ENCODE measurements at places on chromosomes 13 and 19. TPM values are rescaled to one million over a fixed set of nuclear protein-coding genes. Genes with fewer than 3 reads are reported as not detected.

Gene MAG
- not detected for total RNA-seq

Gene S1PR5
- 1.1 TPM for total RNA-seq

Gene BEST2
- 4.3 TPM for total RNA-seq

Gene CADM4
- 8.7 TPM for total RNA-seq

Gene NXNL1
- total RNA-seq, result not detected

Gene WDR87
- not detected for total RNA-seq

Gene THAP8
- 7.2 TPM for total RNA-seq

Data from A549 treated with dexamethasone at 1 μM for 4 hours (cell line).